ENCODE measurements at places on chromosomes 6 and 20. TPM values are rescaled to one million over a fixed set of nuclear protein-coding genes. Genes with fewer than 3 reads are reported as not detected.

Gene MEI4
- total RNA-seq: 0.44 TPM

Gene C4B
- total RNA-seq: 5.3 TPM

Gene TREM2
- not detected for total RNA-seq

Gene ATP6V1G2
- 3.3 TPM for total RNA-seq

Gene TSBP1
- total RNA-seq: not detected

Gene CFAP61
- total RNA-seq: 1.7 TPM

Gene REPS1
- 61.1 TPM for total RNA-seq

Measured in neural crest cell (in vitro differentiated cells).